WERI-Rb-1 (cell line): ENCODE measurements at places on chromosomes 6 and 20.

- no peak for DNase-seq
These were observed 10.2 kb downstream of the HLA-DRB5 start for GRCh38 chr6:32519910-32520258.

- no peak for DNase-seq
These were observed 386.9 kb upstream of the MAN1A1 start for GRCh38 chr6:119736296-119737021.

- DNase-seq: no peak
These were observed 25.2 kb downstream of the ADGRF1 start for GRCh38 chr6:47016909-47017308.

GRCh38 chr6:113630738-113631535 is 226.2 kb upstream of the MARCKS start:
- no peak for DNase-seq
